SHP77 treated with DMSO at 0.1 percent for 48 hours (cell line): ENCODE measurements at places on chromosomes 1 and 21.

DNA sequence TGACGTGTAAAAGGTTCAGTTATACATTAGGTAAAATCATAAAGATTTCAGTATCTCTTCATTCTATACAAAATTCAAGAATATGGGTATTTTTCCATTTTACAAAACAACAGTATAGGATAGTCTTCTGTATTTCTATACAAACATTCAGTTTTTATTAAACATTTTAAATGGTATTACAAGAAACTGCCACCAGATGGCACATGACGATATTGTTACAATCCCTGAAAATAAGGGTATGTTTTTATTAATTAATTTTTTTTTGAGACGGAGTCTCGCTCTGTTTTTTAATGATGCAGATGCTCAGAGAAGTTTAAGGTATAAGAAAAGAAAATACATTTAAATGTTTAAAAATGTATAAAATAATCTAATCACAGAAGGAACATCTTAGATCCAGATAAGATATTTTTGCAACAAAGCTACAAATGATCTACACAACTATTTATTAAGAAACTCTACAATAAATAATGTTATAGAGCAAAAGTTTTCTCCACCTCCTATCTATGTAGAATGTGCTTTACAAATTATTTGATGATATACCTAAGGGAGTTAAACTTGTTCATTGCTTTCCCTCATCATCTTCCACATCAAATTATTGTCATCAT lies 23.5 kb upstream of the RSBN1 start:
- peak; percentile 2 for DNase-seq

DNA sequence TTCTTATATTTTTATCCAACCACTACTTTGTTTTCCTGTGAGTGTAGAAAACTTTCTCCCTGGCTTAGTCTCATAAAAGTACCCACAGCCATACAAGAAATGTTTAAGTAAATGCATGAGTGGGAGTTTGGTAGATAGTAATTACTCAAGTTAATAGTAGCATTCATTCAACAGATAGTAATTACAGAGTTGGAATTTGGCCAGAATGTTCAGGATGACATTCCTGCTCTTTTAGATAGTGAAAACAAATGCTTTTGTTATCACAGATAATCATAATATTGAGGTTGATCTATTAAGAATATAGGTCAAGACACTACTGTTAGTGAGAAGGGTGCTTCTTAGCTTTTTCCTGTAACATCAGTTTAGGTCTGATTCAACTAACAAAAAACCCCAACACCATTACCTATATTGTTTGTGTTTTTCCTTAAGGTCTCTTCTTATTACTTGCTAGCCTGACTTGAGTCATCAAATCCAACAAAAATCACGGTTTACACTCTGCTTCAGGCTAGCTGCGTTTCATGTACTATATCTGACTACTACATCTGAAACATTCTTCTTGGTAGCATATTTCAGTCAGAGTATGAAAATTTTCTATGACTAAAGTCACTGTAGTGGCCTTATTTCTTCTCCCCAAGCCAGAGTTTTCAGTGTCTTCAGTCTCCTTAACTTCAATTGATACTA lies 163.7 kb downstream of the HS2ST1 start:
- DNase-seq = no peak

DNA sequence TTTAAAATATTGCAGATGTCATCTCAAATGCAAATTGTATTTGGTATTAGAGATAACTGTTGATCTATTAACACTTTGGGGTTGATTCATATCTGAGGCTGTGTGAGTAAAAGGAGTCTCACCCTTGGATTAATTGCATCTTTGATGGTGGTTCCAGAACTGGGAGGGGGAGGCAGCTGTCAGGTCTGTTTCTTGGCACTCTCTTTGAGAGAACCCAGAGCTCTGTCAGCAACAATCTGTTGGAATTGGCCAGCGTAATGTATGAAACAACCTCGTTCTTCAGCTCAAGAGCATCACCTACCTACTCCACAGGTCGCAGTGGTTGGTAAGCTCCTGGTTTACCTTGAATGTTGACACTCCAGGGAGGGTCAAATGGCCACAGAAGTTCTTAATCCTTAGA lies 424.1 kb downstream of the CAMTA1 start:
- DNase-seq = no peak

DNA sequence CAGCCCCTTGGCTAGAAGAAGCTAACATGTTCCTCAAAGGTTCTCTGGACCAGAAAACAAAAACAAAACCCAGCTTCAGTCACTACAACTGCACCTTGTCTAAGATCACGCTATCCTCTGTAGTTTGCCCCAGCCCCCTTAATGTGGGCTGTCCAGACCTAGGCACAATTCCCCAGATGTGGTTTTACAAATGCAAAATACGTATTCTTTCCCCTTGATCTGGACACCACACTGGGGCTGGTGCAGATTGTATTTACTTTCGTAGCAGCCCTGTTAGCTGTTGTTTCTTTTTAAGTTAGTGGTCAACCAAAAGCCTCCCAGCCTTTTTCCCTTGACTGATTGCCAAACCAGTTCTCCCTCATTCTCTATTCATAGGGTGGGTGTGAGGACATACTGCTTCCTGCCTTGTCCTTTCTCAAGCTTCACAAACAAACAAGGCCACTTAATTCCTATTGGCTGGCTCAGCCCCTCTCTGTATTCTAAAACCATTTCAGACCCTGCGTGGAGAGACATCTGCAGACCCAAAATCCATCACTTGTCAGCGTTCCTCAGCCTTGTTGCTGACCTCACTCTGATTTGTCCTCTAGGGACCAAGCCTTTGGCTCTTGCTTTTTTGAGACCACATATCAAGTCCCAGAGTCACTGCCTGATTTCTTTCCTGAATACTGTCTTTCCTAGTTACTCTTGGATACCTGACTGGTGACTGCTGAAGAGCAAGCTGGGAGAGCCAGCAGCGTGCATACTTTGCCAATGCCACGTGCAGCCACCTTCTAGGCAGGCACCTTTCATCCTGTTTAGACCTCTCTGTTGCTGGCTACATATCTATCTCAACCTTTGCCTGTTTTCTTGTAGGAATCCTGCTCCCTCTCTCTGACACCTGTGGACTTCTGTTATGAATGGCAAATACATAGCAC lies 96.4 kb upstream of the RAB3GAP2 start:
- no peak for DNase-seq

- DNase-seq = no peak
Observed at GRCh38 chr1:225549821-225550220, 103.1 kb downstream of the ENAH start.

DNA sequence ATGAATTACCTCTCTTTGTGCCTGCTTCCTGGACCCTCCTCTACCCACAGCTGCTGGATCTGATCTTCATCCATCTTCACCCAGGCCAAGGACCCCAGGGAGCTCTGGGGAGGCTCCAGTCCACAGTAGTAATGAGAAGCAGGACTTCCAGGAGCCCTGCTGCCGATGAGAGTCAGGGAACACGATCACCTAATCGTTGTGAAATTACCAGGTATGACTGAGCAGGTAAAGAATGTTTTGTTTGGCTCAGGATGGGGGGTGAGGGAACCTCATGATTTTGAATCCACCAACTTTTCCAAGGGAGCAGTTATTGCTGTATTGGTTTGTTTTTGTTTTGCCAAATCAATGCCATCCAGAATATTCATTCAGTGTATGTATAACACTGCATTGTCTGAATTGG lies 454.0 kb downstream of the PLPP3 start:
- no peak for DNase-seq

GRCh38 chr21:28308516-28308915 lies 684.2 kb downstream of the LTN1 start:
- DNase-seq = no peak

- DNase-seq = no peak
Observed at GRCh38 chr1:19360843-19361610, 48.9 kb downstream of the SLC66A1 start.

GRCh38 chr1:160400646-160401486 lies 502 bp downstream of the VANGL2 start:
- DNase-seq = no peak

GRCh38 chr1:94385308-94385929 lies 32.8 kb upstream of the ABCD3 start:
- no peak for DNase-seq

- no peak for DNase-seq
Observed at GRCh38 chr1:111302374-111302773, 11.7 kb downstream of the CHIA start.

- no peak for DNase-seq
Observed at GRCh38 chr1:11802973-11803885, 2.5 kb downstream of the MTHFR start.

DNA sequence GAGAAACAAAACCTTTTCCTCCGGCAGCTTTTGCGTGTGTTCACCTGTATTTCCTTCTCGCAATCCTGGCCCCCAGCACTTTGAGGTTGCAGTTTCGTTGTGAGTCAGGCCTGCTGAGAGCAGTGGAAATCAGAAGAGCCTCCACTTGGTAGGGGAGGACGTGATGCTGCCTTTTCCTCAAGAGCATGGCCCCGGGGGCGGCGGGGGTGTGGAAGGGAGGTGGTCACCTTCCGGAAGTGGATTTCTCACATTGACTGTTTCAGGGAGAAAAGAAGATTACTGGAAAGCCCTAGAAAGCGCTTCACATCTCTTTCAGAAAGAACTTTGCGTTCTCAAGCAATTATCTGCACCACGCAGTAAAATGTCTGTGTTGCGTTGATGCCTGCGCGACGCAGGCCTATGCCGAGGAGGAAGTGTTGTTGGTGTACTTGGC lies 12.2 kb upstream of the IL10 start:
- DNase-seq = no peak

DNA sequence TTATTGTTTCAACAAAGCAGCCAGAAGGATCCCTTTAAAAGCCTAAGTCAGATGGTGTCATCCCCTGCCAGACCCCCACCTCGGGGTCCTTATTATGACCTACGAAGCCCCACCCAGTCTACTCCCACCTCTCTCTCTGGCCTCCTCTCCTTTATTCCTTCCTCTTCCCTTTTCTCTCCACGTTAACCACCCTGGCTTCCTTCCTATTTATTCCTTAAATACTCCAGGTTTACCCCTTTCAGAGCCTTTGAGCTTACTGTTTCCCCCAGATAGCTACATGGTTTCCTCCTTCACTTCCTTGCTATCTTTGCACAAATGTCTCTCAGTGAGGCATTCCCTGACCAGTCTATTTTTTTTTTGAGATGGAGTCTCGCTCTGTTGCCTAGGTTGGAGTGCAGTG lies 12.0 kb upstream of the SLC9A1 start:
- DNase-seq = no peak

DNA sequence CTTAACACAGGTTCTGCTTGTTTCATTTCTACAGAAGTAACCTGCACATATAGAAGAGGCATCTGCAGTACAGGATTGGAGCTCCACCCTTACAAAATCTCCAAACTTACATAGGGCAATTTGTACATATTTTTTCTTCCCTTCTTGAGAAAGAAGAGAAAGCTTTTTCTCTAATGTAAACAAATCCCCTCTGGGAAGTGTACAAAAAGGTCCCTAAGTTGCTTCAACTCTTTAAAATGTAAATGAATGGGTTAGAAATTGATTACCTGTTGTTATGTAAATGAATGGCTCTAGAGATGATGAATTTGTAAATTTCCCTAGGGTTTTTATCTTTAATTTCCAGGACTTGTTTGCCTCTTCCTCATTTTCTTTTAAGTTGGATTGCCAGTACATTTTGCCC lies 1183.7 kb downstream of the MRPL39 start:
- DNase-seq = no peak

DNA sequence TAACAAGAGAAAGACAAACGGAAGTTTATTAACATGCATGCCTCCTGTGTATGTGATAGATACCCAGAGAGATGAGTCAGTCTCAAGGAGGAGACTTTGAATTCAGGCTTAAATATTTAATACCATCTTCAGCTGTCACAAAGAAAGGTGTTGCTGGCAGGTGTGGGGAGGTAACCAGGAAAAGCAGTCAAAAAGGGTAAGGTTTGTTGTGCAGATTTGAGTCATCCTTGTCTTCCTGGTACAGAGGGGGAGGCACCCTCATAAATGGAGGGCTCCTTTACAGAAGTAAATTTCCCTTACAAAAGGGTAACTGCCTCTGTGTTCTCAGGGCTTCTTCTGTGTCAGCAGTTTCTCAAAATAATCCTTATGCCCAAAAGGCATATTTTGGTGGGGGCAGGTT lies 75.2 kb upstream of the B3GALT5 start:
- DNase-seq = no peak

DNA sequence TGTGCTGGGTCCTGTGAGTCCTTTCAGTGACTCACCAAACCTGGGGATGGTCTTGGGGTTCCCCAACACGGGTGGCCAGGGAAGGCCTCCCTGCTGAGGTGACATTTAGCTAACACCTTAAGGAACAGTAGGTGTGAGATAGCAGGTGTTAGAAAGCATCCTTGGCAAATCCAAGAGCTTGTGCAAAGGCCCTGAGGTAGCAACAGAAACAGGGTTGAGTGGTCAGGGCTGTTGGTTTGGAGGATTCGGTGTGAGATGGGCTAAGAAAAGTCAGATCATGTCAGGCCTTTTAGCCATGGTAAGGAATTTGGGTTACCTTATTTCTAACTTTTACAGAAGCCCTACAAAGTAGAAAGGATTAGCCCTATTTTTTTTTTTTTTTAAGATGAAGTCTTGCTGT lies 343.0 kb downstream of the CAMTA1 start:
- no peak for DNase-seq

GRCh38 chr1:66251546-66251945 lies 282.4 kb upstream of the SGIP1 start:
- DNase-seq = peak; percentile 48

GRCh38 chr21:20639026-20639425 lies 359.2 kb upstream of the NCAM2 start:
- no peak for DNase-seq

DNA sequence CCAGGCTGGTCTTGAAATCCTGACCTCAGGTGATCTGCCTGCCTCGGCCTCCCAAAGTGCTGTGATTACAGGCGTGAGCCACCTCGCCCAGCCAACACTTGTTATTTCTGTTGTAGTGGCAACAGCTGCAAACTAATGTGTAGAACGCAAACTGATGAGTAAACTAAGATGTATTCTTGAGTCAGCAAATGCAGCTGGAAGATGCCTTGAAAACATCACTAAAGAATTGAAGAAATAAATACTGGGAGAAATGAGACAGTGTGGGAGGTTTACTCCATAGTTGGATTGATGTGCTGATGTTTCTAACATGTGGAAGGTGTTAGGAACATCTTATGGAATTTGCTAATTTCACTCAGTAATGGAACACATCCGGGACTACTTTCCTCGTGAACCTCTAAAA lies 61.3 kb upstream of the KCNE2 start:
- no peak for DNase-seq

GRCh38 chr1:203281851-203282661 lies 23.3 kb upstream of the BTG2 start:
- DNase-seq = peak; percentile 43

DNA sequence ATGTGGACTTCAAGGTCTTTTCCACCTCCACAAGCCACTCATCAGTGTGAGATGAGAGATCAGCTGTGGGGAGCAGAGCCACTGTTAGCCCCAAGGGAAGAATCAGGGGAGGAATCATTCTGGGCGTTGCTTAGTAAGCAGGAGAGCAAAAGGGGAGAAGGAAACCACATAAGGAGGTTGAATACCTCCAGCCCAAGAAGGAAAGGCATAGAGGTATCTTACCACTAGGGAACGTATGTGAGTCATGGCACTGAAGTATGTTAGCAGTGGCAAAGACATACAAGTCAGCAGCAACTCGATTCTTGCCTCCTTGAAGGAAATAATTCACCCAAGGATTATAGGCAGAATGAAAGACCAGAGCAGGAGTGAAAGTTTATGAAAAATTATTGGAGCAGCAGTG lies 31.6 kb upstream of the SLC5A9 start:
- DNase-seq = no peak
